Activated T-helper 1 cell treated with Interleukin-2 at 50 U/mL for 16 hours (primary cell): ENCODE measurements at places on chromosomes 11 and 22.

- DNase-seq = no peak
Measured at GRCh38 chr11:59195586-59195985, 17.1 kb downstream of the MPEG1 start.

DNA sequence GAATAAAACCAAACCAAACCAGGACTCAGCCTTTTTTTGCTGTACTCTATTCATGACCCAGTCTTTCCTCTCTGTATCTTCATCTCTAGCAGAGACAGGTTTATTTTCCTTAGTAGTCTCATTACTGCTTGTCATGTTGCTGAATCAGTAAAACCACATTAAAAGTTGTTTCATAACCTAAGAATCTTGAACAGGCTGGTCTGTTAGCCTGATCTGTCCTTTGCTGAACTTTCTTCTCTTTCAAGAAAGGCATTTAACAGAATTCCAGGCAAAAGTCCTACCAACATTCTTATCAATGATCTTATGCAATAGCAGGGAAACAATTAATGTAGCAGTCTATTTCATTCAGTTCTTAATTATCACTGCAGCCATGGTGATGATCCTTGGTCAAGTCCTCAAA lies 197.7 kb downstream of the CASP12 start:
- DNase-seq = no peak

DNA sequence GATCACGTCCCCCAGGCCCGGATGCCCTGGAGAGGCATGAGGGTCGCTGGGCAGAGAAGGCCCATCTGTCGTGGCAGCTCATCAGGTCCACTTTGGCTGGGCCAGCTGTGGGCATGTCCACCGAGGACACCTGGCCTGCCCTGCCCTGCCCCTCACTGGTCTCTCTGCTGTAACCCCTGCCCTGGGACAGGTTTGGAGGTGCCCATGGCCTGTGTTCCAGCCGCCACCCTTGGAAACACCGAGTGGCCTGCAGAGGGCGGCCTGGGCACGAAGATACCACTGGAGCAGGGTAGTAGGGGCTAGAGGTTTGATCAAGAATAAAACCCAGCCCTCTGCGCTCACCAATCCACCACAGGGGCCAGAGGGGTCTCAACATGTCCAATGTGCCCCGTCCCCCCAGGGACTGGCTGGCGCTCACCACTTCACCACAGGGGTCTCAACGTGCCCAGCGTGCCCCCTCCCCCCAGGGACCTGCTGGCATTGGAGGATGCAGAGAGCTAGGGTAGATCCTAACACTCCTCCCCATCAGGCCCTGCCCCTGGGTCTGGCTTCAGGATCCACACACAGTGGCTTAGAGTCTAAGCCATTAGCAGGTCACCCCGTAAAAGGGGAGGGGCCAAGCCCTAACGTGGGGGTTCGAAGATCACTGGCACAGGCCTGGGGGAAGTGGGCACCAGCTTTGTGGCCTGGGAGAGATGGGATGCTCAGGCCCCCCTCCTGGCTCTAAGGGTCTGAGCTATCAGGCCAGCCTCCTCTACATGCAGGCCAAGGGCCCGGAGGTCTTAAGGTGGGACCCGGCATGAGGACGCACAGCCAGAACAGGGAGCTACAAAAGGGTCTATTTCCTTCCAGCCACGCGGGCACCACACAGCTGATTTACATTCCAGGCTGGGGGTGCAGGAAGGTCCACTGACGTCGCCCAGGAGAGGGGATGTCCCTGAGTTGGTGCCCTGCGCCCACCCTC lies 1.3 kb upstream of the HDAC10 start:
- peak; percentile 55 for DNase-seq

DNA sequence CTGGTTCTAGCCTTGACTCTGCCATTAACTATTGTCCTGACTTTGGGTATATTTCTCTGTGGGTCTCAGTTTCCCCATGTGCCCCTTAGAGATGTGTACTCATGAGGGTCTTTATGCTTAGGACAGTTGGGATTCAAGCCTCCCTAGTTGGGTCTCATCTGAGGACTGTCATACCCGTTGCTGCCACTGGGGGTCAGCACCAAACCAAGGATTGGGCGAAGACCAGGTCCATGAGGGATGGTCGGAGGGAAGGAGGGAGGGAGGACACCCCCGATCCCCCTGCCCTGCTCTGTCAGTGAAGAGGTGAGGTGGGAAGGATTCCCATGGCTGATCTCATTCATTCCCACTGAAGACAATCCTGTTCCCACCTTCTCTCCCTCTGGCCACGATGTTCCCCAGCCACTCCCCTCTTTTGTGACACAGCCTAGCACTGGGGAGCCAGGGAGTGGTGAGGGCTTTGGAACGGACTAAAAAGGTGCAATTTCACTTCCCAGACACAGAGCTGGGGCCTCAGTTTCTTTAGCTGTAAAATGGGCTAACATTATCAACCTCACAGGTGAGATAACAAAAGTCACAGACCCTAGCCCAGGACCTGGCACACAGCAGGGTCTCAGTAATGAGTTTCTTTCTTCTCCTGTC lies 12.4 kb upstream of the KLHL35 start:
- peak; percentile 50 for DNase-seq

GRCh38 chr11:112013497-112014164 lies 11.6 kb upstream of the DLAT start:
- no peak for DNase-seq

DNA sequence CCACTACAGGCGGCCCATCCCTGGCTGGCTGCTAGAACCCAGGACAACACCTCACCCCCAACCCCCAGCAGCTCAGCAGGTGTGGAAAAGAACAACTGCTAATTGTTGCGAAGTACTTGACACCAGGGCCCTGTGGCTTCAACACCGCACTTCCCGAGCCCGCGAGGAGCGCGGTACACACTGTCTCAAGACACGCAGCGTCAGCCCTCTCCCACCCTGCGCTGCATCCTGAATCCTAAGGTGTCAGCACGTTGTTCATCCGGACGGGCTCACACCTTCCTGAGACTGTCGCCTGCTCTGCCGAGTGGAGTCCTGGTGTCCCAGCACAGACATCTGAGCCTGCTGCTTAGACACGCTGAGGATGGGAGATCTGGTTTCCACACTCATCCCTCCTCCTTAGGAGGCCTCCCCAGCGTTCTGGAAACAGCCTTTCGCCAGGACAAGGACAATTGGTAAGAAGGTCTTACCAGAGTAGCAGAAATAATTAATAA lies 1336.2 kb downstream of the BRD1 start:
- no peak for DNase-seq

DNA sequence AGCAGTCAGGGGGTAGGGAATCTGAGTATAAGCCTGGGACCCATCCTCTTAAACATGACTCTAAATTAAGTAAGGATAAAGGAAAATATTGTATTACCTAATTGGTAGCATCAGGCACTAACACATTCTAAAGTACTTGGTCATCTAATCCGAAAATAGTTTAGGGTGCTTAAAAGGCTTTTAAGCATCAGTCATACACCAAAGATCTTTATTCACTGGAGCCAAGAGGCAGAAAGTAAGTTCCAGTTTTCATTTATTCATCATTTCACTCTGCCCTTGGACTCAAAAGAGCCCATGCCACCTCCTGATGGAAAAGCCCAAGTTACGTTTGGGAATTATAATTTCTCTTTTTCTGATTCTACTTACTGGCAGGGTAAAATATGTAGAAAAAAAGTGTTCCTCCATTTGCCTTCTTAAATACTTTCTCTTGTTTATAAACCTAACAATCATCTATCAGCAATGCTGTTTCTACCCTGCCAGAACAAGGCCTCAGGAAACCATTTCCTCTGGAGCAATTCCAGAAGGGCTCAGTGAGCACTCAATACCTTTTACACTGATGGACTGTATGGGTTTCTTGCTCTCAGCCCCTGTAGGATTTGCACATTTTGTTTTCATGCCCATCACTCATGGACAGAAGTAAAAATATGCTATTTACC lies 120.1 kb upstream of the SLC5A12 start:
- DNase-seq = no peak

DNA sequence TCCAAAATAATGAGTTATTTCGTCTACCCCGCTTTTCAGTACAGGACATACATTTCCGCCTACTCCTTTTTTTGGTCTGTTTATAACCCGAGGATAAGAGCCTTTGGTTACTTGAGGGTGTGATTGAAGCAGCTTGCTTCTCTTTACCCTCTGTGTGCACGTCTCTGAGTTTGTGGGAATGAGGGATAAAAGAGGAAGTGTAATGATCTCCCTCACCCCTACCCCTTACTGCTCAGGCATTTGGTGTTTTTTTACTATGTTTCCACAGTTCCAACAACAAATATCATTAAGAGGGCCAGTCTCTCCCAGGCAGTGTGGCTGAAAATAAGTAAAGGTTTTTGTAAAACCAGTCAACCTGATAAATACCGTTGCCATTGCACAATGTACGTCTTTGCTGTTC lies 83.2 kb upstream of the GAL start:
- DNase-seq = no peak

DNA sequence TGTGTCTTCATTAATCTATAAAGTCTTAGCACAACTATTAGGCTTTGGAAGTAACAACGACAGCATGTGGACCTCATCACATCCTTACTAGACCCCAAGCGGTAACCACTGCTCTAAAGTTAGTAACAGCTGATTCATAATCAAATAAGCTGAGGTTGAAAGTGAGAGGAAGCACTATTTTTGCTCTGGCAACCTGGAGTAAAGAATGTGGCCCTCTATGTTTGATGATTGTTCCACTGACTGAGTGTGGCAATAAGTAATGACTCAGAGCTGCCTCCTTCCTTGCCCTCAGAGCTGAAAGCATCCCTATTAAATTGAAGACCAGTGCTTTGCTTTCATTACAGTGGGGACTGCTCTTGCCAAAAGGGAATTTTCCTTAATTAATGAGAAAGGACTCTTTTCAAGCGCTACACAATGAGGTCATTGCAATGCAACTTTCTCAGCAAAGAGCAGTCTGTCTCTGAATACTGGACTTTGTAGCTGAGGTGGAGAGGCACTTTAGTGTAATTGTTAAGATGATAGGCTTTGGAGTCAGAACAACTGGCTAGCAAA lies 906.1 kb upstream of the RAG2 start:
- DNase-seq = no peak

DNA sequence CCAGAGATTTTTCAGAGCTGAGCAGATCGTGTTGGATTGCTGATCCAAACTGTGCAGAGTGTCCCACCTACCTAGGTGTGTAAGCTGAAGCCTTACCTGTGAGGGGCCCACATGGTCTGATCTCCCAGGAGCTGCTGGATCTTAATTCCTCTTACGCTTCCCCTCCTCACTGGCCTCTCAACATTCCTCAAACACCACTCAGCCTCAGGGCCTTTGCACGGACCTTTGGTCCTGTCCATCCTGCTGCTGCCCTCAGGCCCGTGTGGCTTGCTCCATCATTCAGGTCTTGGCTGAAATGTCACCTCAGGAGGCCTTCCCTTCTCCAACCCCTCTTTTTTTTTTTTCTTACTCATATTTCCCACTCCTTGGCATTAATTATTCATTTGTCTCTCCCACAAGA lies 21.1 kb upstream of the RAB1B start:
- DNase-seq = no peak

DNA sequence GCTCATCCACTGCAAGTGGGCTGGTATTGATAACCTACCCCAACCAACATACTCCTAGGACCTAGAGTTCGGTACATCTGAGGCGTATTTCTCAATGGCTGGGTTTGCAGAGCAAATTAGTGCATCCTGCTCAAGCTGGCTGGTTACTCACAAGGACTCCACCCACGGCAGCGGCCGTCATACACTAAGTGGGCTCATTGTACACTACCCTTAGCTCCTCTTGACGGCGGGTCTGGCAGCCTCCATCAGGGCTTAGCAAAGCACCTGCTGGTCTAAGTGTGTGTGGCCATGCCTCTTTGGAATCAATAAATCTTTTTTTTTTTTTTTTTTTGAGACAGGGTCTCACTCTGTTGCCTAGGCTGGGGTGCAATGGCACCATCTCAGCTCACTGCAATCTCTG lies 20.2 kb upstream of the KCNJ11 start:
- no peak for DNase-seq

DNA sequence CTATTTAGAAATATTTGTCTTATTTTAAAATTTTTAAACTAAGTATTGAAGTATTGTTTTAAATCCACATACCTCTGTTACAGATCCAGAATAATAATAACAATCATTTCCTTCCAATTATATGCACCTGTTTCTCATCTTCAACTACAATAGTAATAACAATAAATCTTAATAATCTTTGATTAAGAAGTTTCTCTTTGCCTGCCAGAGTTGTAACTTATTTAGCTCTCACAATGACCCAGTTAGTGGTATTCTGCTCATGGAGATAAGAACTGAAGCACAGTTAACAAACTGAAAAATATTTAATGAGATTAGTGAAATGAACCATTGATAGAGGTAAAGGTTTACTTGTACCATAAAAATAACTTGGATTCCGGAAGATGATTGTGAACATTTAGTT lies 796.3 kb downstream of the LUZP2 start:
- no peak for DNase-seq

- DNase-seq = no peak
Measured at GRCh38 chr22:24836282-24836681, 30.3 kb downstream of the SGSM1 start.

DNA sequence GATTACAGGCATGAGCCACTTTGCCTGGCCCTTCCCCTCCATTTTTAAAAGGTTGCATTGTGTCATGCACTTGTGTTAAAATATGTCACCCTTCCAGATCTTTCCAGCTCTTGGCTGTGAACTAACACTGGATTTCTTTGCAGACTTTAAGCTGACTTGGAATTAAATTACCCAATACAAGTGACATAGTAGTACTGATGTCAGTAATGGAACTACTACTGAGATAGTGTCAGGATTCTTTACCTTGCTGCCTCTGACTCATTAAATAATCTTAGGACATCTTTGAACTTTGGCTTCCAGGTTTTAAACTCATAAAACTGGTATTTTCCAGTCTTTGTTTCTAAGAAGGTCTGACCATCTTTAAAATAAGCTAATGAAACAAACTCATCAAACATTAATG lies 51.8 kb upstream of the OR4B1 start:
- no peak for DNase-seq

DNA sequence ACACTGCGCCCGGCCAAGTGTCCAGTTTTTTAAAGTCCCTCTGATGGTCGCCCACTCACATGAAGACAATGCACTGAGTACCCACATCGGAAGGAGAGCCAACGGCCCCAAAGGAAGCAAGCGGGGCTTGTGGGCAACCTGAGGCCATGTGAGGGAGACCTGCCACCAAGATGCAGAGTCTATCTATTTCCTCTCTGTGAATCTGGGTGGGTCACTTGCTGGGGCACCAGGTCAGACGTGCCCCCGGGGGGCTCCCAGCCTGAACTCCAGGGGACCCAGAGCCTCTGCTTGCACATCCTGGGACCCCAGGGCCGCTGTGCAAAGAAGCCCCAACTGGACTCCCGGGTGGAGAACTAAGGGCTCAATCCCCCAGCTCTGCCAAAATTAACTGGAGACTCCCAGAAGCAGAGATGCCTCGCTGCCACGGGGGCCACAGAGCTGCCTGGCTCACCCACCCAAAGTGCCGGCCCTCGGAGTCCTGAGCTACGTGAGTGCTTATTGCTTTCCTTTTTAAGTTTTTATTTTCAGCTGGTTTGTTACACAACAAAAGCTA lies 106.4 kb downstream of the BRD1 start:
- no peak for DNase-seq
